ENCODE measurements at places on chromosomes 4 and X.

DNA sequence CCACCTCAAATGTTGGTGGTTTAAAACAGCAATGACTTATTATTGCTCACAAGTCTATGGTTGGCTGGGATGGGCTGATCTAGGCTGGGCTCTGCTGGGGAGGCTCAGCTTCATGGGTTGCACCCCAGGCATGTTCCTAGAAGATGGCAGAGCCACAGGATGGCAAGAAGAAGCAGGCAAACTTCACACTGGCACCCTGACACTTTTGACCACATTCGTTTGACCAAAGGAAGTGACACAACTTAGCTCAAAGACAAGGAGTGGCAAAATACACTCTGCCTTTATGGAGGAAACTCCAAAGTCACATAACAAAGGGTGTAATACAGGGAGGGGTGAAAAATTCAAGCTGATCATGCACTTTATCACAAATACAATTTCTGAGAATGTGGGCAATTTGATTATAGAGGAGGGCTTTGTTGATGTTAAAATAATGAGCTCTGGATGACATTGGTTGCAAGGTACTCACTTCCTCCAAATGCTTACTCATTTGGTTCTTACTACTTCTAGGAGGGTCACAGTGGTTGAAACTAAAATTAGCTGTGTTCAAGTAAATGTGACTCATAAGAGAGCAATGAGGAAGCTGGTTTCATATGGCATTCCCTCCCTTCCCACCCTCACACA, 249.2 kb upstream of the RPS6KA3 start:
- peak; percentile 32 for DNase-seq

DNA sequence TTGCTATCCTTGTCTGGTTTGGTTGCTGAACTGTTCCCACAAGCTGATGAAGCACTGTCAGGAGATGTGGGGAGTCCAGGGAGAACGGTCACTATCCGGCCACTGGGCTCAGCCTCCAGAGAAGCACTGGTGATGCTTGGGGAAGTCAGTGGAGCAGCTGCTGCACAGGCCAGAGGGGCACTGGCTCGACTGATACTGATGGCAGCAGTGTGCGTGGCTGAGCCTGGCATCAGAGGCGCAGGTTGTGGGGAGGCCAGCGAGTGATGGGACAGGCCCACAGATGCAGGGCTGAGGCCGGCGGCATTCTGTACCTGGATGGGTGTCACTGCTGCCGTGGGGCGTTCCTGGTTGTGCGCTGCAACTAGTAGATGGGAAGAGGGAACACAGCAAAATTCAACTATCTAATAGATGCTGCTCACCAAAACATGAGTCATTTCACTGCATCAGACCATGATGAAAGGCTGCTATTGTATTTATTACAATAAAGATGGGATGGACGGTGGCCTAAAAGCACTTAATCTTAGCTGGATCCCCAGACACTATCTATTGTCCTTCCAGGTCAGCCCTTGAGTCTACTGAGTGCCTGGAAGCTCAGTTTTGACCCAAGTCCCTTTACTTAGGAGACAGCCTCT, 106.3 kb upstream of the CBR4 start:
- peak; percentile 18 for DNase-seq

- DNase-seq = no peak
Measured at GRCh38 chr4:576991-577498, 950 bp upstream of the TMEM271 start.

DNA sequence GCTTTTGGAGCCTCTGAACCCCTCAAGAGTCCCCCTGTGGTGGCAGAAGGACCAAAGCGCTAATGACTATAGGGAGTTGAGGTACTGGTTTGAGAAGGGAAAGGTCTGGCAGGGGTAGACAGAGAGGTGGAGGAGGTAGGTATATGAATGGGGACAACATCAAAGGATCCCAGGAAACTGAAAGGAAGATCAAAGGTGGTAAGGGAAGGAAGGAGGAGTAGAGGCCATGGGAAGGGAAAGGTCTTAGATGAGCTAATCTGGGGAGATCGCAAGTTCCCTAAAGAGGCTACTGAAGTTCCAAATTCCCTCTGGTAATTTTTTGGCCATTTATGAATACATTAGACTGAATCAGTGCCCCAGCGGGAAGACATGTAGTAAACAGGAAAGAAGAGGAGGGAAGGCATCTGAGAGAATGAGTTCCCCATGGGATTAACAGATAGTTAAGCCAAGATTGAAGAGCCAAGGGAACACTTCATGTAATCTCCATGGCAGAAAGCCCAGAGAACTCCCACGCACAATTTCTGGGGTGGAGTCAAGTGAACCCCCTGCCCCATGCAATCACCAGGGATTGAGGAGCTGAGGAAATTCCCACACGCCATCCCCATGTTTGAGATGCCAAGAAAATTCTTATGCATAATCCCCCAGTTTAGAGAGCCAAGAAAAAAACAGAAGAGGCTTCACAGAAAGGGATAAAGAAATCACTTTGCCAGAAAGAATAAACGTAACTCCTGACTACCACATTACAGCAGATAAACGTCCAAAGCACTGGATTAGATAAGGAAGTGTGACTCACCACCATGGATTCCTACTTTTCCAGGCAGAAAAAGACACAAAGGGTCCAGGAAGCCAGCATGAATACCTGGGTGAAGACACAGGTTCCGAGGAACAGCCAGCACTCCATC, 25.8 kb downstream of the ZNF630 start:
- no peak for DNase-seq
